H4 (cell line): ENCODE measurements at places on chromosomes 7 and 10. TPM values are rescaled to one million over a fixed set of nuclear protein-coding genes. Genes with fewer than 3 reads are reported as not detected.

The SPOCK2 gene
- 0.27 and 0.29 TPM in 2 replicates for total RNA-seq

The PTF1A gene
- not detected in 2 replicates for total RNA-seq

The CELF2 gene
- 0.72 and 0.77 TPM in 2 replicates for total RNA-seq

The CTTNBP2 gene
- 2.4 and 4.8 TPM in 2 replicates for total RNA-seq

The STEAP1 gene
- 14.6 and 31.3 TPM in 2 replicates for total RNA-seq

DNA sequence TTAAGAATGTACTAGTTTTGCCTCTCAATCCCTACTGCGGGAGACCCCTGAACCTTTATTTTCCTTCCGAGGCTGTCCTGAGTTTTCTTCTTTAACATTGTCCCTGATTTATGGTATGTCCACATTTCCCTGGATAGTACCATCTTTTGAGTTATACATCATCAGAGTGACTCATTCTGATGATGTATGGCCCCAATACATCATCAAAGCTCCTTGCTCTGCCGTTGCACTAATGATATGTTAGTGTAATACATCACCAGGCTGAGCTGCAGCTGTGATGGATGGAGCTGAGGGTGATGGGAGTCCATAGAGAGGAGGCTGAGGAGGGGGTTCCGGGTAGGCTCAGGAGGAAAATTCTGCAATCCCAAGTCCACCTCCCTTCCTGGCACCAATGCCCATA lies 986.5 kb downstream of the KCNMA1 start:
- DNase-seq = no peak

DNA sequence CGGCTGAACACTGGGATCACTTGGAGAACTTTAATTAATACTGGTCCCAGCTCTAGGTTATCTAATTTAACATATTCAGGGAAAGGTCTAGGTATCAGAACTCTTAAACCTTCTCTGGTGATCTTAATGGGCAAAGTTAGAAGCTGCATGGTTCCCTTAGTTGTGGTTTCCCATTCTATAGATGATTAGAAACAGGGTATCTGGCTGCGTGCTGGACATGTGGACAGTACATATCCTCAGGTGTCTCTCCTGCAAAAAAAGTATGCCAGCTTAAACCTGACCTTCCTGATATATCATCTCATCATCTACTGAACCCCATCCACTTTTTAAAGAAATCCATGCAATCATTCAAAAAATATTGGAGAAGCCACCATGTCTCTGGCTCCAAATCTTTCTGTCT lies 284.5 kb upstream of the DKK1 start:
- no peak for DNase-seq

DNA sequence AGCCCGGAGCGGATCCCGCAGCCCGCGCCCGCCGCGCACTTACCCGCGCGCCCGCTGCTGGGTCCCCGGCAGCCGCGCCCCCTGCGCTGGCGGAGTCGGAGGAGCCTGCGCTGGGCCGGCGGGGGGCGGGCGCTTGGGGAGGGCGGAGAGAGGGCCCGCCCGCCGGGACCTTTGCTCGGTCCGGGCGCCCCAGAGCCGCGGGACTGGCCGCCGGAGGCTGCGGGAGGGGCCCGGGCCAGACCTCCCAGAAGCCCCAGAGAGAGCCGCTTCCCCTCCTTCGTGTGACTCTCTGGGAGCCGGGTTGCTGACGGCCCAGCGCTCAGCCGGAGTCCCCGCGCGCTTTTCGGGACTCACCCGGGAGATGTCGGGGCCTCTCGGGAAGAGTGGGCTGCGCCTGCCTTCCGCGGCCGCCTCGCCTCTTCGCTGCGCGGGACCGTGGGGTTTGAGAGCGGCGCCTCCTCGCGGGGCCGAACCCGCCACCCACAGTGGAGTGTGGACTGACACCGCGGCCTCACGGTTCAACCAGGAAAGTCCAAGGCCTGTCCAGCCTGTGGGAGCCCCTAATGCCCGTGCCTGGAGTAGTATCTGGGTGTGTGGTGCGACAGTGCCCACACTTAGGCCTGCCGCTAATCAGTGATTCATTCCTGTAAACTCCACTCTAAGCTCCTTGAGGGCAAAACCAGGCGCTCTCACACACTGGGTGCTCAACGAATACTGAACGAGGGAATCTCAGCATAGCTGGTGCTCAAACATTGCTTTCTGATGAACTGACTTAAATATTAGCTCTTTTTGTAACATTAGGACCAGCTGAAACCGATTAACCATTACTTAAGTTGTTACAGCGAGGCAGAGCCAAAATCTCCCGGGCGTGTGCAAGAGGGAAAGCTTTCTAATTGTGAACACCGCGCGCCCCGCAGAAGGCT lies at the start of gene GSDME:
GSDME (minus strand) TSS at position 112 of the 923 bp plus-strand sequence. CDS start 7,690 bp downstream, outside the sequence.
- DNase-seq = peak; percentile 64

DNA sequence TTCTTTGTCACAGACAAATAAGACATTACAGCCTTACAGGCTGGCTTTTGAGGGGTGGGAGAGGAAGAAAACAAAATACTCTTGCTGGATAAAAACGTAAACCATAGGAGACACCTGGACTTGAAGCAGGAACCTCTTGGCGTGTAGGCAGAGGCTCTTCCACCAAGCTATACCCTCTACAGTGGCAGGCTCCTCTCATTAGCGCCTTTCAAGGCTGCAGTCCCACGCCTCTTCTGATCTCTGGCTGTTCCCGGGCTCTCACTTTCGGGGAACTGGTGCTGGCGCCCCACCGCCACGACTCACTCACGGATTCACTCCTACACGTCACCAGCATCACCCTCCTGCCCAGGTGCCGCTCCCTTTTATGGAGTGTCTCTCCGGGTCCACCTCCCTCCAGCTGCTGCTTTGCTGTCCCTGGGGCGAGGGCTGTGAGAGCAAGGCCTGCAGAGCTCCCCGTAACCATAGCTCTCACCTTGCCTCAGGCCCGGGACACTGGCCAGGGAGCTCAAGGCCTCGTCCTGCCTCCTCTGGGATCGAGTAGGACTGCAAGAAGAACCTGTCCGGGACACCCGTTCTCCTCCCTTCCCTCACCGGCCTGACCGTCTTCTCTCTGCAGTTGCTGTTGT lies 62.6 kb downstream of the ZNF777 start:
- DNase-seq = no peak

GRCh38 chr10:77770081-77770867 lies 132.7 kb upstream of the KCNMA1 start:
- DNase-seq = no peak

- DNase-seq = peak; percentile 48
Measured at GRCh38 chr7:30751696-30752273, at the start of gene INMT. INMT (plus strand) TSS chr7:30752135; CDS start chr7:30752151, 16 bp downstream.

- DNase-seq = no peak
Measured at GRCh38 chr10:86077271-86077670, 289.3 kb downstream of the GRID1 start.

DNA sequence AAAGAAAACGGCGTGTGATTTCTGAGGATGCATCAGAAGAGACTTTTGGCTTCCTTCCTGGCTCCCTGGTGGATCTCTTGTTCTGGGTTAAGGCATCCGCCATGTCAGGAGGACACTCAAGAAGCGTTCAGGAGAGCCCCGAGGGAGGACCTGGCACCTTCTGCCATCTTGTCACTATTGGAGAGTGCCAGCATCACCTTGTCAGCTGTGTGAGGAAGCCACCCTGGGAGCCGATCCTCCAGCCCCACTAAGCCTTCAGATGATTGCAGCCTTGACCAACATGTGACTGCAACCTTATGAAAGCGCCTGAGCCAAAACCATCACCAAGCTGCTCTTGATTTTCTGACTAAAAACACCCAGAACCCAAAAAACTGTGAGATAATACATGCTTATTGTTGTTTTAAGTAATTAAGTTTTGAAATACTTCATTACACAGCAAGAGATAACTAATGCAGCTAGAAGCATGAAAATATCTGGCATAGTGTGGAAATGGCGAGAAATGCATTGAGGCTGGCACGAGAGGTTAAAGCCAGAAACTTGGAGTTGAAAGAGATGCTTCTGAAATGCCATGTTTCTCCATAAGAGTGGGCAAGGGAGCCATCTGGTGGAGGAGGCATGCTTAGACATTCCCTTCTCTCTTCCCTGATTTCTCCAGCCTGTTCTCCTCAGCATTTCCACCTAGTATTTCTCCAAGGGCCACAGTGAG lies 5.4 kb upstream of the ZFYVE27 start:
- peak; percentile 72 for DNase-seq

GRCh38 chr7:112699725-112700513 lies 90.3 kb downstream of the TMEM168 start:
- no peak for DNase-seq

DNA sequence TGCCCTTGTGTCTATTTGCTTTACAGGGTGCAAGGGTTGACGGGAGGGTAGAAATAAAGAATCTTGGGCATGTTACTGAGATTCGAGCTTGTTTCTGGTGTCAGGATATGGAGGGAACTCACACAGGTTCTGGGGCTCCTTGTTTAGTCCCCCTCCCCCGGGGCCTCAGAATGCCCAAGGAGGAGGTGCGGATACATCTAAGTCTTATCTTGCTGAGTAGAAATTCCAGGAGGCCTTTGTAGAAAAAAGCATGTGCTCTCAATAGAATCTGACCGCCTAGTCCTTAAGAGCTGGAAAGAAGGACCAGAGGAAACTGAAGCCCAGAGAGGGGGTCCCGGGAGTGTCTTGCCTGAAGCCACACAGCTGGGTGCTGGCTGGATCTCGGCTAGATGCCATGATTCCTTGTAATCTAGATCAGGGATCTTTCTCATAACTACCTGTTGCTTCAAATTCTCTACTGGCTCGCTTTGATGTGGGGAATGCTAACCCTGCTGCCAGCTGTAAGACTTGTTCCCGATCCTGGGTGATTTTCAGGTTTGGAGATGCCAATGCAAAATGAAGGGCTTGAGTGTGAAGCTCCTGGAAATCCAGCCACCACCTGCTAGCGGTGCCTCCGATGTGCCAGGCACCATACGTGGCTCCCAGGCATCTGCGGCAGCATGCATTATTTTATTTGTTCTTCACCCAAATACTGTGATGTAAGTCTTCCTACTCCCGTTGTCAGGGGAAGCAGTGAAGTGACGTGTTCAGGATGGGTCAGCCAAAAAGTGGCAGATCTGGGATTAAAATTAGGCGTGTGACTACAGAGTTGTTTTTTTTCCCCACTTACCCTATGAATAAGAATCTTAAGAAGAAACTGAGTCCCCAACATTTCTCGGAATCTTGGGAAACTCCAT lies 226.0 kb downstream of the TCF7L2 start:
- DNase-seq = no peak

DNA sequence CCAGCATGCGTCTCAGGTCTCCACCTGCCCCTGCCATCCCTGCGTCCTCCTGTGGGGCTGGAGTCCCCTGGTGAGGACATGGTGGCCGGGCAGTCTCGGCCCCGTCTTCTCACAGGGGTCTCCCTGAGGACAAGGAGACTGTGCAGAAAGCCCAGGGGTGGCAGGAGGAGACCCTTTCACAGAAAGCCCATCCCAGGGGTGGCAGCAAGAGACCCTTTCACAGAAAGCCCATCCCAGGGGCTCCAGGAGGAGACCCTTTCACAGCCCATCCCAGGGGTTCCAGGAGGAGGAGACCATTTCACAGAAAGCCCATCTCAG lies 14.8 kb upstream of the CHST12 start:
- DNase-seq = no peak

GRCh38 chr10:52319926-52320325 lies 5.8 kb downstream of the DKK1 start:
- no peak for DNase-seq

GRCh38 chr7:47382200-47382599 lies 199.7 kb downstream of the TNS3 start:
- no peak for DNase-seq

- DNase-seq = no peak
Measured at GRCh38 chr10:106775127-106775526, 389.4 kb downstream of the SORCS1 start.

DNA sequence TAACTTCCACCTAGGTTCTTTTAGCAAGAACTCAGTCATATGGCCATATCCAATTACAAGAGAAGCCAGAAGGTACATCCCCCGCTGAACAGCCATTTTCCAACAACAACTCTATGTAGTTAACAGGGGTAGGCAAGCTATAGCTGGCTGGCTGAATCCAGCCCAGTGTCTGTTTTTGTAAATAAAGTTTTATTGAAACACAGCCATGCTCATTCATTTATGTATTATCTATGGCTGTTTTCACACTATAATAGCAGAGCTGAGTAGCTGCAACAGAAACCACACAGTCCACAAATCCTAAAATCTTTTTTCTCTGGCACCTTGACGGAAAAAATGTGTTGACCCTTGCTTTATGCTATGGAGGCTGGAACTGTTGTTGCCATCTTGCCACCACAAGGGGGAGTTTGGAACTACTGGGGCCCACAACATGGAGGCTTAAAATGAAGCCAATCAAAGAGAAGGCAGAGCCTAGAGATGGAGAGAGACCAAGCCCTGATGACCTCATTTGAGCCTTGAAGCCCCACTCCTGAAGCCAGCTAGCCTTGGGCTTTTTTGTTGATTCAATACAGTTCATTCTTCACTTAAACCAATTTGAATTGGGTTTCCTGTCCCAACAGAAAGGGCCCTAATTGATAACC lies 33.3 kb upstream of the XPNPEP1 start:
- DNase-seq = peak; percentile 68

DNA sequence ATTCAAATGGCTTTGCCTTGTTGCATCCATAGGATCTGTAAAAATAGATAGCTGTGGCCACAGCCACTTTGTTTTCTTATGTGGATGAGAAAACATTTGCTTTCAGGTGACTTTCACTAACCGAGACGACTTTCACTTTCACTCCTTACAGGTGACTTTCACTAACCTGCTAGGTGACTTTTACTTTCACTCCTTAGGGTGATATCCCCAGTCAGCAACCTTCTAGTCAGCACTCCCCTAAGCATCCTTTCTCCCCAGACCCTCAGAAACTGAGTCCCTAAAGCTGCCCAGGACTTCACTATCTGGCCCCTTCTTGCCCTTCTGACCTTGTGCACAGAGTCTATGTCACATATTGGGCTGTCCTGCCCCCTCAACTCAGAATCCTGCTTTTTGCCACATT lies 177.5 kb downstream of the RELN start:
- DNase-seq = no peak

GRCh38 chr10:77208684-77209256 lies 428.8 kb downstream of the KCNMA1 start:
- no peak for DNase-seq

GRCh38 chr10:113126229-113127201 lies 176.5 kb downstream of the TCF7L2 start:
- peak; percentile 60 for DNase-seq

GRCh38 chr10:89241486-89242344 lies 9.9 kb downstream of the LIPA start:
- DNase-seq = no peak

DNA sequence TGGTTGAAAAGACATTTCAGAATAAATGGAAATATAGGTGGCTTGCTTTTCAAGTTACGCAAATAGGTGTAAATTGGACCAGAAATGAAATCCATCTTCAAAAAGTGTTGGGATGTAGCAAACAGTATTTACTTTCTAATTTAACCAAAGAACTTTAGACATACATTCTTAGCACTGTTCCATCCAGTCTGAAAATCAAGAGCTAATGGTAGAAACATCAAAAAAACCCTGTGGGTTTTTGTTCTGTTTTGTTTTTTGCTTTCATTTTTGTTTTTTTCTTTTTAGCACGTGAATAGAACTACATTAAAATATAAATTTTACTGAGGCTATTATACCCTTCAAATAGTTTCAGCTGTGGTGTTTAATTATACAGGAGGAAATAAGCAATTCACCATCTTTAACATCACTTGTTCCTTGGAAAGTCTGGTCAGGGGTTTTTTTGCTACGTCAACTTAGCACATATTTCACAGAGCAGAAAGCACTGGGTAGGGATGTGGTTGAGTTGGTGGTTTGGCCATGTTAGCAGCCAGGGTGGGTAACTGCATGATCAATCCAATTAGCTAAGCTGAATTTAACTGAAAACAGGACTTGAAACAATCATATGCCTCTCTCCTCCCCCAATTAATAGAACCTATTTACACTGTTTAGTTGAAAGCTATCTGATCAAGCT lies 275.4 kb upstream of the PFKP start:
- no peak for DNase-seq
